ENCODE measurements at places on chromosomes 3 and 15.
A peak's percentile ranks its signal among the peaks of the same experiment; 100 is the strongest.

- no peak for DNase-seq
Measured at GRCh38 chr3:174936590-174936989, 77.5 kb downstream of the NAALADL2 start.

DNA sequence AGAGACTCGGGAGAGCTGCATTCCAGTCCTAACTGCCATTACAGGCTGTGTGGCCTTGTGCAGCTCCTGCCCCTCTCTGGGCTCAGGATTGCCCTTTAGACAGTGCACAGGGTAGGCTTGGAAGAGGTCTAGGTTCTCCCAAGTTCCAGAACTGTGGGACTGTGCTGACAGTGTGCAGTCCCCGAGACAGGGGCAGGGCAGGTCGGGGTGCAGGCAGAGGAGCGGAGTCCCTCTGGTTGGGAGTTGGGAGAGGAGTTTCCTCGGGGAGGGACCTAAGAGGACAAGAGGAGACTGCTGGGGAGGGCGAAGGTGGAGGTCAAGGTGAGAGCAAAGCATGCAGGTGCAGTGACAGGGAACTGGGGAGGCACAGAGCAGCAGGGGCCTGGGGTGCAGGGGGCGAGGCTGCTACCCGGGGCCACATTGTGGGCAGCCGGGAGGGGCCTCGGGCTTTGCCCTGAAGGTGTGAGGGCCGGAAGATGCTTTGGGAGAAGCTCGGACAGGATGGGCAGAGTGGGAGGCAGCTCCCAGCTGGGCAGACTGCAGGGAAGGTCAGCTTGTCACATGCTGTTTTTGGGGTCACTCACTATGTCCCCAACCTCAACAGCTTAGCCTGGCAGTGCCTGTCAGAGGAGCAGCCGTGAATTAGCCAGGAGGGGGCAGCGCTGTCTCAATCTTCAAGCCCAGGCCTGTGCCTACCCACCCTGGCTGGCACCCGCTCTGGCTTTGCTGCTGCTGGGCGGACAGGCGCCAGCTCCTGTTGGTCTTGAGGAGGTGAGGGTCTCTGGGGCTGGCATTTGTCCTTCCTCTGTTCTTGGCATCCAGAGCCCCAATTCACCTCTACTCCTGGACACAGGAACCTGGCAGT lies 15.4 kb upstream of the CSPG4 start:
- no peak for DNase-seq

- no peak for DNase-seq
Measured at GRCh38 chr3:139020868-139021234, at the start of gene PRR23B. TSS of gene PRR23B (minus strand) at chr3:139020926. CDS start at chr3:139020661, 265 bp downstream.

DNA sequence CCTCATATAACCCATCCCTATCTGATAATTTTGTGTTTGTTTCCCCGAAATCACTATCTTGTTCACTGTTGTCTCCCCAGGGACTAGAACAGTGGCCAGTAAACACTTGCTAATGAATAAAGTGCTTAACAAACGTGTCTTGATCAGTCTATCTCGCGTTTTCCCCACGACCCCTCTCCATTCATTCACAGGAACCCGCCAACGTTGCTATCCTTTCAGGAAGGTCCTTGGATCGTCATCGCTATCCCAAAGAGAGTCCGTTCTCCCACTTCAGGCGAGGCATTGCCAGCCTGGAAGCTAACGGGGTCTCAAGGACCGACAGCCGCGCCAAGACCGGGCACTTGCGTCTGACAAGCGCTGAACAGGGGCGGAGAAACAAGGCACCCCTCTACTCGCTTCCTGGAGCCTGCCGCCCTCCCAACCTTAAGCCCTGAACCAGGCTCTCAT lies 344 bp downstream of the LINS1 start:
- no peak for DNase-seq

GRCh38 chr3:129557548-129557894 lies 14.5 kb downstream of the H1-8 start:
- no peak for DNase-seq

DNA sequence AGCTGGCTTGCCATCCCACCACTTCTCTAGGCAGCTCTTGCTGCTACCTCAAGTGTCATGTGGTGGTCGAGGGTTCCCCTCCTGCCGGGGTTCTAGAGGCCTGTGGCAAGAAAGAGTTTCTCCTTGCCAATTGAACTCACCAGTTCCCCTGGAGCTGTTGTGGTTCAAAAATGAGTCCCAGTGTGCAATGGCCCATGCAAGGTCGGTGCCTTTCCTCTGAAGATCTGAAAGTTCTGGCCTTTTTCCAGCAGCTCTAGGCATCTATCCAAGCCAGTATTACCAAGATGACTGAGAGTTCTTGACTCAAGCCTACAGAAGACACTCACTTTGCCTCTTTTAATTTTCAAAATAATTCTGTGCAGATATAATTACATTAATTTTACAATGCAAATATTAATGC lies 163.6 kb downstream of the KCNMB2 start:
- no peak for DNase-seq

DNA sequence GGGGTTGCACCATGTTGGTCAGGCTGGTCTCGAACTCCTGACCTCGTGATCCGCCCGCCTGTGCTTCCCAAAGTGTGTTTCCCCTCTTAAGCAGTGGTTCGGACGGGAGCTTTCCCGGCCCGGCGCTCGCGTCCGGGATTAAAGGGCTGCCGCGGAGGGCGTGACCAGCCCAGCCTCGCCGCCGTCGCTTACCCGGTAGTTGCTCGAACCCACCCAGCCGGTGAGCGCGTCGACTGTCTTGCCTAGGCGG lies 513 bp downstream of the CLASP2 start:
- DNase-seq = peak; percentile 60

- no peak for DNase-seq
Measured at GRCh38 chr15:69723404-69724096, 270.9 kb downstream of the RPLP1 start.

DNA sequence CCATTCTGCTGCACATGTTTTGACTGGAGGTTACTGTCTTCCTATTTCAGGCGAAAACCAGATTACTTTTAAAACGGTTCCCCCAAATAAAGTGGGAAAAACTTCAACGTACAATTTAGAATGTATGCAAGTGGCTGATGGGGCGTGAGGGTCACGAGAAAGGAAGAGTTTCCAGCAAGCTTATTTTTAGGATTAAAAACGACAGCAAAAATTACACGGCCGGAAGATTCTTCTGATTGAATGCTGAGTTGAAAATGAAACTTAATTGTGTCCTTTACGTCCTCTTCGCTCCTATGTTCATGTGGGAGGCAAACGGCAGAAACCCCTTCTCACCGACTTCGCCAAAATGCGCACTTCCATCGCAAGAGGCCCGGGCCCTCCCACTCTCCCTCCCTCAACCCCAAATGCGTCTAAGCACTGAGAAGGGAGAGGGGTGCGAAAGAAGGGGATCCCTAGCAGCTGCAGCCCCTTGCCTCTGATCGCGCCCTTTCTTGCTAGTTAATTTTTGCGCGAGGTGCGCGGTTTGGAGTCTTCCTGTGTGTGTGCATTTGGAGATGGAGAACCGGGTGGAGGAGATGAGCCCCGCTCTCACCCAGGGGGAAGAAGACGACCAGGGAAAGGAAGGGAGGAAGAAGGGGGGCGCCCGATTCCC lies 656 bp downstream of the CD47 start:
- DNase-seq = no peak

- DNase-seq = no peak
Measured at GRCh38 chr3:106840319-106840718, 536.9 kb upstream of the CCDC54 start.

DNA sequence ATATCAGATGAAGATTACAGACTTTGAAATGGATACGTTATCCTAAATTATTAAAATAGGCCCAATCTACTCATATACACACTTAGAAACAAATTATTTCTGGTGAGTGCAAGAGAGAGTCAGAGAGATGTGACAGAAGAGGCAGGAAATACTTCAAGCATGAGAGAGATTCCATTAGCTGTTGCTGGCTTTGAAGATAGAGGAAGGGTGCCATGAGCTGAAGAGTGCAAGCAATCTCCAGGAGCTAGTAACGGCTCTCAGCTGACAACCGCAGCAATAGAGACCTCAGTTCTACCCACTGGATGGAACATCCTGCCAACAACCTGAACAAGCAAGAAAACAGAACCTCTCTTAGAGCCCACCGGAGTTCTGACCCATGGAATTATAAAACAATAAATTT lies 270.7 kb upstream of the SLITRK3 start:
- no peak for DNase-seq

DNA sequence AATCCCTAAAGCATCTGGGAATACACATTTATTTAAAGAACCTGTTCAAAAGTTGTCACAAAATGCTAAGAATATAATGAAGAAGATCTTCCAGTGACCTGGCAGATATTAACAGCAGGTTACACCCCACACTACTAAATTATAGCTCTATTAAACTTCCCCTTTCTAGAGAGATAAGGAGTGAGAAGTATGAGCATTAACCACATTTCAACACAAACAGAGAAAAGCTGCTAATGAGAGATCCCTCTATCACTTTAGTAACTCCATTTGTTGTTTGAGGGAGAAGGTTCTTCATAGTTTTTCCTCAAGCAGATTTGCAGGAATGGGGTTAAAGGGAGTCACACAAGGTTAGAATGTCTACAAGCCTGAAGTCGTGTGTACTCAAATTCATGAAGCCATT lies 3.6 kb downstream of the COL8A1 start:
- no peak for DNase-seq

GRCh38 chr3:108472001-108472591 lies 38.3 kb downstream of the MYH15 start:
- peak; percentile 4 for DNase-seq

DNA sequence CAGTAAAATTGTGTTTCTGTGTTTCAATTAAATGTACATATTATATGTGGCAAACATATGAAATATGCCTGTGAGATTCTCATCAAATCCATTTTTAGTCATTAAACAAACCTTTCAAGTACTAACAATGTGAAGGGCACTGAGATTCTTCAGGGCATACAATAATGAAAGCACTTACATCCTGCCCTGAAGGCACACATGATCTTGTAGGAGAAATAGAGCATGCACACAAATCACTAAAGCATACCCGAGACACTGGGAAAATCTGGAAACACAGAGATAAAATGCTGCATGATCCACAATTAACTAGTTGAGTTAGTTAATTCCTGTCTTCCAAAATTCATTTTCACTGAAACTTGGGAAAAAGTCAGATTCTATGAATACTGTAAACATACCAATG lies 810.5 kb upstream of the NECTIN3 start:
- no peak for DNase-seq

GRCh38 chr15:40316931-40317330 lies 6.6 kb upstream of the INAFM2 start:
- DNase-seq = no peak

DNA sequence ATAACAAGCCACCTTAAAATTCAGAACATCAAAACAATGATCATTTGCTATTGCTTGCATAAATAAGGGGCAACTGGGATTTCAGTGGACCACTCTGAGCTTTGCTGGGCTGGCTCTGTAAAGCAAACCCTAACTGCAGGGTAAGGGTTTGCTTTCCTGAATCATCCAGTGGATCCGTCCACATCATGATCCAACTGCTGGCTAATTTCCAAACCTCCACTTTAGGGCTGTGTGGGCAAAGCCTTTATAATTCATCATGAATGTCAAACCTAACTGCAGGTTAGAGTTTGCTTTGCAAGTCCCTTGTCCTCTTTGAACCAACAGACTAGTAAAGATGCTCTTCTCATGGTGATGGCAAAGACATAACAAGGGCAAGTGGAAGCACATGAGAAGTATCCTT lies 76.1 kb downstream of the SYNPR start:
- DNase-seq = no peak

DNA sequence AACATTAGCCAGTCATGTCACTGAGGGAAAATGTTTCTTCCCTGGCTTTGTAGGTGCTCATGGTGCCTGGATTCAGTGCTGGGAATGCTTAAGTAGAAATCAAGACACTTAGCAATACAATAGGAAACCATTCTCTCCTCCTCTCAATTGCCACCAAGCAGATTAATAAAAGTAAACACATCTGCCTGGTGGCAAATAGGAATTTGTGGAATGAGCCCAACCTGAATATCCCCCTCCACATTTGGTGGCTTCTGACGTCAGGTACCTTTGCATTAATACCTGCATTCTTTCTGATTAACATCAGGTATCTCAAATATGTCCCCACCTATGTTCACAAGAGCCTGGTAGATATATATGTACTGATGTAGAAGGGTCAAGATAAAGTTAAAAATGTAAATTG lies 42.7 kb downstream of the PPP2R3A start:
- DNase-seq = no peak

GRCh38 chr3:87004883-87005282 lies 13.9 kb upstream of the VGLL3 start:
- no peak for DNase-seq

- DNase-seq = no peak
Measured at GRCh38 chr15:43958861-43959330, 132.1 kb downstream of the WDR76 start.

DNA sequence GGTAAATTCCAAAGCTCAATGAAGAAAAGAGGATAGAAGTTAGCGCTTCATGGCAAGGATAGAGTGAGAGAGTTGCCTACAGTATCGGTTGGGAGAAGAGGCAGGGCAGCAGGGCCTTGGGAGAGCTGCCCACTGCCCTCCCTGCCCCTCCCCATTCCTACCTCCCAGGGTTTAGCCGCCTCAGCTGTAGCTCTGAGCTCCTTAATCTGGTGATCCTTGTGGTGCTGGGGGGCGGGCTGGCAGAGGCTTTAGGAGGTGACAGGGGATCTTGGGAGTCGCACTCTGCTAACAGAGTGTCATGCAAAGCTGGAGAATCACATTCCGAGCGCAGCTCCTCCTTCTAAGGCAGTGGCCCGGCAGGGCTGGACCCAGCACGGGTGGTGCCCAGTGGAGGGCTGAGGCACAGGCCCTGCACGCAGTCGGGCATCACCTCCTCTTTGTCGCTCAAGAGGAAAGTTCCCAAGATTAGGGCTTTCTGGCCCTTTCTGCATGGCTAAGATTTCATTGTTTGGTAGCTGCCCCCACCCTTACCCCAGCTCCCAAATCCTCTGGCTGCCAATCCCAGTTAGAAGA lies 57.1 kb upstream of the POLG start:
- no peak for DNase-seq

GRCh38 chr3:151226825-151227224 lies 23.8 kb upstream of the GPR171 start:
- DNase-seq = no peak

GRCh38 chr3:31014317-31015040 lies 120.0 kb upstream of the GADL1 start:
- no peak for DNase-seq

DNA sequence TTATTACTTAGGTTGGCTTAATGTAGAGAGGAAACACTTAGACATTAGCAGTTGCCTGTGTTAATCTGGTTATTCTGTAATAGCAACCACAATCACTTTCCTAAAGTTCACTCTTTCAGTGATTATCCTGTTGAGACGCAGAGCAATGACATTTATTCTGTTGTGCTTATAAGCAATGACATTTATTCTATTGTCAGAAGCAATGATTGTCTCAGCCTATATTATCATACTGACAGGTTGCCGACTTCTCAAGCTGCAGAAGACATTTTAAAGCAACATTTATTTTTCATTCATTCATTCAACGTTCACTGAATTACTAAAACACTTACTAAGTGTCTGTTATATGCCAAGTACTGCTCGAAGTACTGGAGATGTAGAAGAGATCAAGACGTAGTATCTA lies 193.5 kb upstream of the SLITRK3 start:
- DNase-seq = no peak

GRCh38 chr3:178669022-178669601 lies 132.9 kb downstream of the KCNMB2 start:
- DNase-seq = no peak

- DNase-seq = no peak
Measured at GRCh38 chr15:89088605-89089315, 504 bp downstream of the ABHD2 start.

All from anterior cingulate cortex (tissue), 58 donors.